ENCODE measurements at places on chromosomes 16 and 17.
A peak's percentile ranks its signal among the peaks of the same experiment; 100 is the strongest.

- DNase-seq = no peak
These were observed 40.8 kb downstream of the ZFPM1 start for GRCh38 chr16:88493879-88494278.

- no peak for DNase-seq
These were observed 53.5 kb downstream of the TNFRSF13B start for GRCh38 chr17:16918443-16918842.

GRCh38 chr17:38671939-38672720, 2.6 kb downstream of the EPOP start:
- DNase-seq = no peak

DNA sequence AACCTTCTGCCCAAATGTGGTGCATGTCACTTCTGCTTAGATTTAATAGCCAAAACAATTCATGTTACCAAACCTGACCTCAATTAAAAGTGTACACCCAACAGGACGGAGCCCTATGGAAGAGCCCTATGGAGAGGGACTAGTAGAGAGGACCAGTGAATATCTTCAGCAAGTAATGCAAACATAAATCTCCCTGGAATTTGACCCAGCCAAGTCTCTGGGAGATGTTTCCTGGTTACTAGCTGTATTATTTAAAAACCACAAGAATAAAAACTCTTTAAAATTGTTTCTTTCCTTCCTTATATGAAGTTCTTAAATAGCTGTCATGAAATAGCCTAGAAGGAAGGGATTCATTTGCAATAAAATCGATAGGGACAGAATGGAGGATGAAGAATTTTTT, 255.8 kb downstream of the CDH11 start:
- DNase-seq = no peak

GRCh38 chr16:22642416-22643088, 131.9 kb downstream of the NPIPB5 start:
- no peak for DNase-seq

DNA sequence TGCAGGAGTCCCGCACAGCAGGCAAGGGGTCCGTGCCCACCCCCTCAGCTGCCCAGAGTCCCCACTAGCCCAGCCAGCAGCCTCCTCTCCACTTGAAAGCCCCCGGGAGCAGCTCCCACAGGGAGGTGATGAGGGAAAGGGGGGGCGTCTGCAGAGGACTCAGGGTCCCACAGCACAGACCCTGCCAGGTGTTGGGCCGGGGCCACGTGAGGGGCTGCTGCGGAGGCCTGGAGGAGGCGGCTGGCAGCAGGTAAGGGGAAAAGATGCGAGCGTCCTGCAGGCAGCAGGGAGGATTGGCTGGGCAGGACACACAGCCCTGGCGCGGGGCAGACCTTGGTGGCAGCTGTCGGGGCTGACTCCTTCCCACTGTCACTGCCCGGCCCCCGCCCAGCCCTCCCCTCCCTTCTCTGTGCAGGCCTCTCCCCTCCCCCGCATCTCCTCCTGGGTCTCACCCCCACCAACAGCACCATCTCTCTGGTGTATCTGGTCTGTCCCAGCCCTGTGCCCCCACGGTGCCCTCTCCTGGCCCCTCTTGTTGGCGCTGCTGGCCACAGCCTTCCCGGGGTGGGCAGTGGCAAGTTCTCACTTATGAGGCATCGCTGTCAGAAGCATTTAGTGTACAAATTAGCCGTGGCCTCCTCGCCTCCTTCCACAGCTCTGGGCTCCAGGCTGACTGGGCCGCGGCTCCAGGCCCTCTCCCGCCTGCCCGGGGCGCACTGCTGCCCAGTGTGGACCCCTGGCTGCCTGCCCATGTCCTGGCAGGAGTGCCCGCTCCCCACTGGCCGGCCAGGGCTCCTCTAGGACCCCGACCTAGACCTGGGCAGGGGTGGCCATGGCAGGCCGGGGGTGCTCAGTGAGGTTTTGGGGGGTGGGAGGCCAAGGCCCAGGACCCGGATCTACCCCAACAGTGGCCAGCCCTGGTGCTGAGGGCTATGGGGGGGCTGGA, 4.4 kb upstream of the PRR35 start:
- peak; percentile 25 for DNase-seq

GRCh38 chr16:57500578-57501111, 14.4 kb upstream of the DOK4 start:
- no peak for DNase-seq

DNA sequence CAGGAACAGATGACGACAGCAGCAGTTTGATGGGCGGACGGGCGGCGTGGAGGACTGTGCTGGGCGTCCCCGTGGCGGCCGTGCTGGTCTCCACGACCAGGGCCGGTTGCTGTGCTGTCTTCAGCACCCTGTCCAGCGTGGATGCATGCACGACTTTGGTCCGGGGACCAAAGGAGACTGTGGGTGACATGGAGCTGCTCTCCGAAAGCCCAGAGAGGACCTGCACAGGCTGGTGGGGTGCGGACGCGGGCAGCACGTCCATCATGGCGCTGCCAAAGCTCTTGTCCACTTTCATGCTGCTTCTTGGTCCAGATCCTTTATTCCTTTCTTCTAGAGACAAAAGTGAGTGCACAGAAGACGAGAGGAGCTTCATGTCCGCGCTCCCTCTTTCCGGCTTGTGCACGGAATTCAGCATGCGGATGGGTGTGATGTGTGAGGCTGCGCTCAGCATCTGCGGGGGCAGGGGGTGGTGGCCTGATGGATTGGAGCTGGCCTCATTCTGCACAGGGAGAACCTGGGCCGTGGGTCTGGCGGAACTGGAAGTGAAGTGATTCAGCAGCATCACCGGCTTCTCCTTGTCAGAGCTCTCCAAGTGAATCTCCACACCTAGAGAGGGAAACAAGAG, 20.3 kb downstream of the MAP1LC3B start:
- no peak for DNase-seq

- DNase-seq = peak; percentile 28
These were observed 67.2 kb downstream of the PARN start for GRCh38 chr16:14562691-14563491.

DNA sequence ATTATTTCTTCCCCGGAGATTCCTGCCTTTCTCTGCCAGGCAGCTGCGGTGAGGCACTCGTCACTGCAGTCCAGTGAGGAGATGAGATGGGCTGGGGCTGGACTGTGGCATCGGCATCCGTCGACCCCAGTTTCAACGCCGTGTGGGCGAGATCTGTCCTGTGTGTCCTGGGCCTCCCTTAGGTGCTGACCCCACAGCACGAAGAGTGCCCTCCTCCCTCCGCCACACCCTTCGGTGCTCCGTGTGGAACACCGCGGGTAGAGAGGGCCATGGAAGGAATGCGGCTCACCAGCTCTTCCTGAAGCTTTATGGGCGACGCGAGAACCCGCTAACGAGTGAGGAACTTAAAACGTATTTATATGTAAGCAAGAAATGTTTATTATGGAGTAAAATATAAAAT, 17.6 kb downstream of the ACSF3 start:
- no peak for DNase-seq

DNA sequence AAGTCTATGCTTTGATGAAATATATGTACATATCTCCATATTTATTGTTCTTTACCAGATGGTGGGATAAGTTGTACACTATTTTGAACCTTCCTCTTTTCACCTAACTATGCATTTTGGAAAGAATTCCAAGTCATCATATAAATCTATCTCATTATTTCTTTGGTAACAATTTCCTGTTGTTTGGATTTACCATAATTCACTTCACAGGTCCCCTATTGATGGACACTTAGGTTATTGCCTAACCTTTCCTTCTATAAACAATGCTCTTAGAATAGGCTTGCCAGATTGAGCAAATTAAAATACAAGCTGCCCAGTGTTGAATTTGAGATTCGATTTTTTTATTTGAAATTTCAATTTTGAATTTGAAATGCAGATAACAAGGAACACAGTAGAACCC, 28.9 kb upstream of the DHX8 start:
- no peak for DNase-seq

- no peak for DNase-seq
These were observed 120.9 kb downstream of the MRM1 start for GRCh38 chr17:36722121-36722902.

GRCh38 chr16:57152096-57153093, 33.4 kb downstream of the PSME3IP1 start:
- DNase-seq = no peak

DNA sequence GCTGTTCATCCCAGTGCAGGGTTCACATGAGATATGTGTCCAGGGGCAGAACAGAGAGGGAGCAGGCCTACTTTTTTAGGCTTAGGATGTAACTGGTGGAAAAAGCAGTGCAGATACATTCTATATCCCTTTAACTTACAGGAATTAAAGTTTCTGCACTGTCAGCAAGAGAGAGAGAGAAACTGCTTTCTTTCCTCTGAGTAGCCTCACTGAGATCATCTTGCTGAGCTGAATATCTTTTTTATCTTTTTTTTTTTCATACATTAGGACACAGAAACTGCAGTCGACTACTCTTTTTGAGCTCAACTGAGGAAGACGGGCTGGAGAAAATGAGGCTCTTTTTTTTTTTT, 50.1 kb downstream of the CNGB1 start:
- no peak for DNase-seq

DNA sequence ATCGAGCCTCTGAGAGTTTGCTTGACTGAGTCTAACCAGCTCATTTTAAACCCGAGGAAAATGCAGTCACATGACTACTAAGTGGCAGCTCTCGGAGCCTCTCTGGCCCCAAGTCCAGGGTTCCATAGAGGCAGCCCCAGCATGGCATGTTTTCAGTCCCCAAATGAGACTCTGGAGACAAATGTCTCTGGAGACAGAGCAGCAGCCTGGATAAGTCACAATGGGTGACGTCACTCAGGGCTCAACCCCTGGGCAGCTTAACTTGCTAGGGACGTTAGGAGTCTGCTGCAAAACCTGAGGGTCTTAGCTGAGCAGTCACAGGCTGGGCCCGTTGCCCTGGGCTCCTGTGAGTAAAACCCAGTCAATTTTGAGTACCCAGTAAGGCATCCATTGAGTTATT, 6.9 kb upstream of the STH start:
- DNase-seq = no peak

DNA sequence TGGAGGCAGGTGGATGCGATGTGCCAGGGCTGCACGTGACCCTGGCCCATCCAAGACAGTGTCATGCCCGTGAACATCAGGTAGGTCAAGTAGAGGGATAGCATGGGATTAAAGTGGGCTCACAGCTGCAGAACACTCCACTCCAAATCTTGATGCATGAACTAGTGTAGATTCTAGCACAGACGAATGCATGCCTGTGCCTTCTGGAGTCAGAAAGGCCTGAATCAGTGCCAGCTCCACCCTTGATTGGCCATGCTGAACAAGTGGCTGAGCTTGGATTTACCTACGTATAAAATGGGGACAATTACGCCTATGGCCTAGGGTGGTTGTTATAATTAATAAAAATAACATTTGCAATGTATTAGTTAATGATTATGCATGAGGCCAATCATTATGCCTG, 10.6 kb downstream of the IRX3 start:
- DNase-seq = no peak

DNA sequence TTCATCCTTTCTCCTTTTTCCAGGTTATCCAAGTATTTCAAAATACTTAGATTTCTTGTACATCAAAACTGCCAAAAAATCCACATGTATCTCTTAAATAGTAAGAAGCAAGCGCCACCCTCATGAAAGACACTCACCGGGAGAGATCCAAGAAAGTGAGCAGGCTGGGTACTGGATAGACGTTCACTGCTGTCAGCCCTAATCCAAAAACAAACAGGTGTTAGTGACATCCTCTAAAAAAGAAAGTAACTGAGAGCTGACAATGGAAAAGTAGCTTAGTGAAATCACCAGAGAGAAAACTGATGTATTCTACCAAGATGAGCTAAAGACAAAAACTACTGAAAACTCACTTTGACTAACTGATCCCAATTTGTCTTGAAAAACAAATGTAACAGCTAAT, 46.1 kb downstream of the MARVELD3 start:
- no peak for DNase-seq

DNA sequence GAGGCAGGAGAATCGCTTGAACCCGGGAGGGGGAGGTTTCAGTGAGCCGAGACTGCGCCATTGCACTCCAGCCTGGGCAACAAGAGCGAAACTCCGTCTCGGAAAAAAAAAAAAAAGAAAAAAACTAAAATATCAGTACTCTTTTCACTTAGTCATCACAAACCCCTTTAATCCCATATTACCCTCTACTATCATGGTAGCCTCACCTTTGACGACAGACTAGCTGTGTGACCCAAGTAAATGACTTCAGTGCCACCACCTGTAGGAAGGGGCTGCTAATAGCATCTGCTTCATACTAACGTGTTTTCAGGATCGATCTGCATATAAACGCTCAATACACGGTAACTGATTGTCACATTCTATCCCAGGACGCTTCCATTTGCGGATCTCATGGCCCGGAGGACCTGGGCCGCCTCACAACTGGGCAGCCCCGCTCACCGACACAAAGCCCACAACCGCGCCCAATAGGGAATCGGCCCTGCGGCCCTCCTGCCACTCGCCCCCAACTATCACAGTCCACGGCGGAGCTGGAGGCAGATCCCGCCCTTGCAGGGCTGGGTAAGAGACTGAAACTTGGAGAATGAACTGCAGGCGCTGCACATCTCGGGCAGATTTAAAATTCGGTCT, 1.1 kb upstream of the ZNF263 start:
- DNase-seq = peak; percentile 77

GRCh38 chr16:58533751-58534470, 18.6 kb downstream of the SETD6 start:
- no peak for DNase-seq

DNA sequence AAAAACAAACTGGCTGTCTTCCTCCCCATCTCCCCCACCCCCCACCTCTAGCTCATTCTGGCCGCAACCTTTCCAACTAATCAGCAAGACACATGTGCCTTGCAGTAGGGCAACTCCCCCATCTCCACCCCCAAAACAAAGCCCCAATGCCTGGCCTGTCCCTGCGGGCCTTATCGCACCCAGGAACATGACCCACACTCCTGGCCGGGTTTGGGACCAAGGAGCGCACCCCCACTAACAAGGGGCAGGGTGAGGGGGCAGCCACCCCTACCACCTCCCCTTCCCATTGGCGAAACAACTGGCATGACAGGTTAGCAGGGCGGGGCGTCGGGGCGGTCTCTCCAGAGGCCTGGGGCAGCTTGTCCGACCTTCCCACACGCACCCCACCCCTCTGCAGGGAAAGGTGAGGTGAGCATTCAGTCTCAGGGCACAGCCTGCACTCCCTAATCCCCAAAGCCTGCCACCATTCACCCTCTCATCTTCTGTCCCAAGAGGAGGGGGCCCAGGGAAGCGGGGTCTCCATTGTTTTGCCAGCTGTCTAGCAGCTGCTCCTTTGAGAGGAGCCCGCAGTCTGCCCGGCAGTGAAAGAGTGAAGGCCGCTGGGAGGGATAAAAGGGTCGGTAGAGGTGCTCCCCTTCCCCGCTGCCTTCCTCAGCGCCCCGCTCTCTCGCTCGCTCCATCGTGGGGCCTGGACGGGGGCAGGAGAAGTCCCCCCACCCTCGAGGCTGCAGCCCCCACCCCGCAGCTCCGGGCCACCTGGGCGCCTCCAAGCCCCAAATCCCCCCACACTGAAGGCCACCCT, 765 bp downstream of the MYO18A start:
- peak; percentile 29 for DNase-seq

- DNase-seq = no peak
These were observed 9.0 kb upstream of the TERB1 start for GRCh38 chr16:66810391-66810790.

DNA sequence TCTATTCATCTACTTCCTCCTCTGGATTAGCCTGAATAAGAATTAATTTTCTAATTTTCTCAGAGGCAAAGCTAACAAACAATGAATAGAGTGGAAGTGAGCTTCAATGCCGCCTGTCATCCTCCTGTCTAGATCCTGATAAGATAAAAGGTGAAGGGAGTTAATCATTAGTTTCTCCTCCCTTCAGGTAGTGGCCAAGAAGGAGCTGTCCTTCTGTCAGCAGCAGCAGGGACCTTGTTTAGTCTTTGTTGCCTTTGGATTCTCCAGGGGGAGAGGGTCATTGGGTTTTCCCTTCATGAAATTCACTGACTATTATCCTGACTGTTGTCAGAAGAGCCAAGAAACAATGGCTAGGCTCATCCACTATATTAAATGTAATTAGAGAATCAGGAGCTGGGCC, 420.2 kb upstream of the GOT2 start:
- DNase-seq = no peak

Data from RKO (cell line).